ENCODE measurements at places on chromosomes 5 and 9.

DNA sequence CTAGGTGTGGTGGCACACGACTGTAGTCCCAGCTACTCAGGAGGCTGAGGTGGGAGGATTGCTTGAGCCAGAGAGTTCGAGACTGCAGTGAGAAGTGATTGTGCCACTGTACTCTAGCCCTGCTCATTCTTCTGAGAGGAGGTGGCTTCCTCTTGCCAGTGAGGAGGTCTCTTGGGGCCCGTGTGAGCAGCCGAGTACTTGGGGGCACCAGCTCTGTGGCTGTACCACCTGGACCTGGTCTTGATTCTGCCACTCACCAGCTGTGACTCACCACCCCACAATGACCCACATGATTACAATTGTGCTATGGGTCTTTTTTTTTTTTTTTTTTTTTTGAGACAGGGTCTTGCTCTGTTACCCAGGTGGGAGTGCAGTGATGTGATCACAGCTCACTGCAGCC lies 18.0 kb upstream of the CRB2 start:
- DNase-seq = no peak

DNA sequence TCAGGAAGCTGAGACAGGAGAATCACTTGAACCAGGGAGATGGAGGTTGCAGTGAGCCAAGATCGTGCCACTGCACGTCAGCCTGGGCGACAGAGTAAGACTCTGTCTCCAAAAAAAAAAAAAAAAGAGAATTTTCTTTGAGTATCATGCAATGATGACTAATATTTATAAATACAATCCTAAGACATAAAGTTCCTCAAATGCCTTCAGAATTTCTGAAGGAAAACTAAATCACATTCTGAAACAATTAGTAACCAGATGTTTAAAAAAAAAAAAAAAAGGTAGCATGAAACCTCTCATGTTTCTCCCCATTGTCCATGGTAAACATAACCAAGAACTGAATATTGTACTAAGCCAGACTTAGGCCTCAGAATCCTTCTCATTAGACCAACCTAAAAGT lies 23.1 kb downstream of the MLLT3 start:
- DNase-seq = no peak

- DNase-seq = no peak
Observed at GRCh38 chr5:96124589-96124988, 162.9 kb upstream of the ELL2 start.

GRCh38 chr5:99129768-99130501 lies 201.1 kb upstream of the CHD1 start:
- DNase-seq = no peak

GRCh38 chr5:82817897-82818676 lies 259.1 kb downstream of the TMEM167A start:
- no peak for DNase-seq

DNA sequence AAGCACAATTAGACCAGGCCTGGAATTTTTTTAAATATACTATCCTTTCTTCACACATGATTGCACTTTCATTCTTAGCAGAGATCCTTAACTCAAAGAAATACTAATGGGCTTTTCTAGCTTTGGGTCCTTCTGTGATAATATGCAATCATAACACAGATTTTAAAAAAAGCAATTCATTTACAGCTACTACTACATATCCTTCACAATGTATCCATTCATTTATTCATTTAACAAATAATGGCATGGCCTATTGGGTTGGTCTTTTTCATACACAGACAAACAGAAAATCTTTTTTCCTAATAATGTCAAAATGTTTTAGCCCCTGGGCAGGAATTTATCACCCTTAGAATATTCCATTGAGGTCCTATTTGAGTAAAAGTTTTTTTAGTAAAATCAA lies 47.0 kb downstream of the SAXO1 start:
- no peak for DNase-seq

DNA sequence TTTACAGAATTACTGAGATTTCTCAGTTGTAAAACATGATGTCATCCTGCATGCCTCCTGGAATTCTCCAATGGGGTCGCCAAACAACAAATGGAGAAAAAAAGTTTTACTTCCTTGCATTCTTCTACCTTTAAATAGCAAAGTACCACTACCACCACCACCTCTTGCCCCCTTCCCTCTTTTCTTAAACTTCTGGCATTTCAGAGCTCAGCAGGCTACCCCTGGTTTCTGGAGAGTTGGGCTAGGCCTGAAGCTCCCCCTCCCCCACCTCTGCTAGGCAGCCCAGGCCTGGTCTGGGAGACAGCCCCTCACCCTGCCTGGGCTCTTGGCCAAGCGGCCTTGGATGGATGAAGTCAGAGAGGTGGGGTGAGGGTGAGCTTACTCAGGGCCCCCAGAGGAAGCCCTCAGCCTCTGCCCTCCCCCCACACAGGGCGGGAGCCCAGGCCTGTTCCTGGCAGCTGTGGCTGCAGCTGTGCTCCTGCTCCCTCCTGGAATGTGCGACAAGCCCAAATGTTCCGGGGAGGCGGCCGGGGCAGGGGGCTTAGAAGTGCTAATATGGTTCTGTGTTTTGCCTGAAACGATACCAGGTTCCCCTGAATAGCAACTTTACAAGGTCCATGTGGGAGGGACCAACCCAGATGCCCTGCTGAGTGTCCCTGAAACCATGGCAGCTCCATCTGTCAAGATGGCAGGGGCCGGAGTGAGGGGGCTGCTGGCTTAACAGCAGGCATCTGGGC lies 6.0 kb upstream of the CCIN start:
- no peak for DNase-seq

- DNase-seq = no peak
Observed at GRCh38 chr5:66142417-66142816, 1.7 kb upstream of the SREK1 start.

GRCh38 chr9:129682381-129682780 lies 16.9 kb downstream of the PRRX2 start:
- no peak for DNase-seq

- no peak for DNase-seq
Observed at GRCh38 chr9:36803961-36804360, 230.1 kb downstream of the PAX5 start.

GRCh38 chr5:96636594-96636993 lies 25.6 kb upstream of the CAST start:
- no peak for DNase-seq

DNA sequence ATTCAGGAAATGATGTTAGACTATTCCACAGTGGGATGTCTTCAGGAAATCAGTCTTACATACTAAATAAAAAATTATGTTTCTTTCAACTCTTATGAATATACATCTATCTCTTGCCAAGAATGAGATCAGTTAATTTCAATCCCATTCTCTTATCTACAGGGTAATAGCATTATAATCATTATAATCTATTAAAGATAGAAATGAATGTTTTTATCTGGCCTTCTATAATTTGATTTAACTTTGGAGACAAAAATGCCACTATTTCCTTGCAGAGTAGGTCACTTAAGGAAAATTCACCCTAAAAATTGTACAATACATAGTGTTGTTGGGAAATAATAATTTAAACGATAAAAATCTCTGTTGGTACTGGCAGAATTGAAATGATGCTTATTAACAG lies 96.4 kb downstream of the HOMER1 start:
- no peak for DNase-seq

GRCh38 chr5:4941957-4942830 lies 197.9 kb upstream of the ADAMTS16 start:
- DNase-seq = no peak

GRCh38 chr9:7289773-7290172 lies 509.8 kb downstream of the DMAC1 start:
- DNase-seq = no peak

- no peak for DNase-seq
Observed at GRCh38 chr5:177077335-177077734, 9.4 kb upstream of the FGFR4 start.

DNA sequence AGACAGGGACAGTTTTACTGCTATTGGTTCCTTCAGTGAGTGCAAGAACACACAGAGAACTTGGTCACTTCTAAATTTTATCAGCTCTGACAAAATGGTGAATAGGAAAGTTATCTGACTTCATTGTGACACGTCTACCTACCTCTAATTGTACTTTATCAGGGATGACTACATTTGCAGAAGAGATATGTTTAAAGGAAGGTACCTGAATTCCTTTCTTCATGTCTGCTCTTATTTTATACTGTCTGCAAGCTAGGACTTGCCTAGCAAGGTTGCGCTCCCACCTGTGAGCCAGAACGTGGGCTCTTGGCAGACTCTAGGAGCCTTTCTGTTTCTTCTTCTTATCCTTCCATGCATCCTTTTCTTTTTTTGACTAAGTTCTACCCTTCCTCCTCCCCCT lies 1.6 kb downstream of the SLC27A6 start:
- no peak for DNase-seq

- DNase-seq = no peak
Observed at GRCh38 chr5:157574456-157575380, 857 bp downstream of the ADAM19 start.

DNA sequence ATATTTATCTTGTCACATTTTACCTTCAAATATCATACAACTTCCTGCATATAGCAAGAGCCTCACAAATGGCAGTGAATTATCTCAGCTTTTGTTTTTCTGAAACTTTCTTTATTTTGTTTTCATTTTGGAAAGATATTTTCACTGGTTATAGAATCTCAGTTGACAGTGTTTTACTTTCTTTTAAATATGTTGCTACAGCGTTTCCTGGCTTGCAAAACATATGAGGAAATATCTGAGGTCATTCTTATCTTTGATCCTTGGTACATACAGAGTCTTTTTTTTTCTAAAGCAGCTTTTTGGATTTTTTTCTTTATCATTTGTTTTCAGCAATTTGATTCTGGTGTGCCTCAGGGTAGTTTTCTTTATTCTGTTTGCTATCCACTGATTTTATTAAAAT lies 77.6 kb upstream of the CEP78 start:
- DNase-seq = no peak

GRCh38 chr9:106450549-106450948 lies 412.4 kb upstream of the ZNF462 start:
- no peak for DNase-seq

DNA sequence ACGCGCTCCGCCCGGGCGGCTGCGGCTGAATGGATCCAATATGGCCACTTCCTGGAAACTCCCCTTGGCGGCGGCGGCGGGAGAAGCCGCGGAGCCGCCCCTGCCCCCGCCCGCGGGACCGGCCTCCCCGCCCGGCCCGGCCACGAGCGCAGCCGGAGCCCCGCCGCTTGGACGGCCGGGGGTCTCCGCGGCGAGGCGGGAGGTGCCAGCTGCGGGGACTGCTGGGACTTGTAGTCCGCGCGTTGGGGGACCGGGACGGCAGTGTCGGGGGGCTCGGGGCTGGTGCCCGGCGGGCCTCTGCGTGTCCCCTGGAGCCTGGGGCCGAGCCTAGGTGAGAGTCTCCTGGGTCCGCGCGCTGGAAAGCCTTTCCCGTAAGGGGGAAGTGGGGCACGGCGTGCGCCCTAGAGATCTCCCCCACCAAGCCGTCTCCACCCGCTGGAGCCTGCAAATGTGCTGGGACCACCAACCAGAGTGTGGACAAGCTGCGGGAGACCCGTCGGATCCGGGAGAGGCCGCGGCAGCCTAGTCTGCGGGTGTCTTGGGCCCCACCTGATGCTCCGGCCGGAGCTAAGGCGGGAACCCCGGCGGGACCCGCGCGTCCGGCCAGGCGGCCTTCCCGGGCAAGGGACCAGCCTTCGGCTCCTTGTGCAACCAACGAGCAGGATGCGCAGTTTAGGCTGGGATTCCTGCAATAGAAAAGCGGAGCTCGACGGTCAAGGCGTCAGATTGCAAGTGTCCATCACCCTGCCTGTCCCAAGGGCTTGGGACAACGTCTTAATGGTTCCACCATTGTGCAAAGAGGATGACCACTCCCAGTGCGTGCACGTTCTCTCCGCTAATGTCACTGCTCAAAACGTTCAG lies at the start of gene SEPTIN8:
SEPTIN8 (minus strand) TSS at position 31 of the 861 bp plus-strand sequence. CDS start 102 bp downstream, outside the sequence.
- DNase-seq = no peak

DNA sequence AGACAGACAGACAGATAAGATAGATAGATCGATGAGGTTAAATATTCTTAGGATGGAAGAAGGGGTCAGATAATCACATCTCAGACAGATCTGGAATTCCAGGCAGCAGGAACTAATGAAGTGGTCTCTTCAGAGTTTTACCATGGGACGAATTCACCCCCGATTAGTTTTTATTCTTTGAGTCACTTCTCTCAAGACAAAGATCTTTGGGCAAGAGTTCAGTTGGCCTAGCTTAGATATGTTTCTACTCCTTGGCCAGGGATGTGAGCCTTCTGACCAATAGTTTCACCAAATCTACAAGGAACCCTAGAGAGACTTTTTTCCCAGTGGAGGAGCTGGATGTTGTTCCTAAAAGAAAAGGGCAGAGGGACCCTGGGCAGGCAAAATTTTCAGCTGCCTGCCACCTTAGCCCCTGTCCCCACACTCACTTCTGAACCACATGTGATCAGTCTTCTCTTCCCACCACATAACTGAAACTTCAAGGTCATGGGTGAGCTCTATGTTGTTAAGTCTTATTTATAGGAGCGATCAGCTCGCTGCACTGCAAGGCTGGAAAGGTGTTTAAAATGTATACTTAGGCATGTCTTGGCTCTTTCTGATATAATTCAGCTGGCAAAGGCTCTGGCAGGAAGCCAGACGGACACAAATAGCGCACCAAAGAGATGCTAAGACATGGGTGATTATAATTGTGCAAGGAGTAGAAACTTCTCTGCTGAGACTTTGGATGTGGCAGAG lies 132.9 kb downstream of the PALM2AKAP2 start:
- no peak for DNase-seq

- DNase-seq = no peak
Observed at GRCh38 chr5:134097211-134097749, 17.2 kb upstream of the TCF7 start.

DNA sequence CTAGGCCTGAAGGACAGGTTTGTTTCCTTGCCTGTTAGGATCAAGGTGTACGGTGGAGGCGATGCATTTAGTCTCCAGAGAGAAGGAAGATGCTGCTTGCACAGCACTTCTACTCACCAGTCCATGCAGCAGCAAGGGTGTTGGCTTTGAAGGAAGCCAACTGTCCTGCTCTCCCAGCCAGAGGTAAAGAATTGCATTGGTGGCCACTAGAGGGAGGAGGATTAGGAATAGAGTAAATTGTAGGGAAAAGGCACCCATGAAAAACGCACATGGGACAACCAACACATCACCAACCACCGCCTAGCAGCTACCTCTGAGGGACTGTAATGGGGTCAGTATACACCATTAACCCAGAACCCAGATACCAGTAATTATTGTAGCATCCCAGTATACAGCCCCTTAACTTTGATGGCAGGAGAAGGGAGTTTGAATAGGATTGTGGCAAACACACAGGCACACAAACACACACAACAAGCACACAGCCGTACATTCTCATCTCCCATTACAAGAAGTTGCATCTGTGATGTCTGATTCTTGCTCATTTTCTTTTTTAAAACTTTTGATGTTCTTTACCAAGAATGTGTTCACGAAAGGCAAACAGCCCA lies 267.7 kb downstream of the ADAMTS6 start:
- DNase-seq = no peak

- no peak for DNase-seq
Observed at GRCh38 chr9:133825555-133826218, 87.5 kb upstream of the SARDH start.

Data from stimulated activated CD8-positive, alpha-beta memory T cell treated with anti-CD3 and anti-CD28 coated beads, Interleukin-2, amount 100 ng/mL, for 1 hour (primary cell).